ENCODE measurements at places on chromosomes 11 and 22.

- DNase-seq, result no peak
Observed at GRCh38 chr11:27909386-27909785, 198.6 kb downstream of the KIF18A start.

DNA sequence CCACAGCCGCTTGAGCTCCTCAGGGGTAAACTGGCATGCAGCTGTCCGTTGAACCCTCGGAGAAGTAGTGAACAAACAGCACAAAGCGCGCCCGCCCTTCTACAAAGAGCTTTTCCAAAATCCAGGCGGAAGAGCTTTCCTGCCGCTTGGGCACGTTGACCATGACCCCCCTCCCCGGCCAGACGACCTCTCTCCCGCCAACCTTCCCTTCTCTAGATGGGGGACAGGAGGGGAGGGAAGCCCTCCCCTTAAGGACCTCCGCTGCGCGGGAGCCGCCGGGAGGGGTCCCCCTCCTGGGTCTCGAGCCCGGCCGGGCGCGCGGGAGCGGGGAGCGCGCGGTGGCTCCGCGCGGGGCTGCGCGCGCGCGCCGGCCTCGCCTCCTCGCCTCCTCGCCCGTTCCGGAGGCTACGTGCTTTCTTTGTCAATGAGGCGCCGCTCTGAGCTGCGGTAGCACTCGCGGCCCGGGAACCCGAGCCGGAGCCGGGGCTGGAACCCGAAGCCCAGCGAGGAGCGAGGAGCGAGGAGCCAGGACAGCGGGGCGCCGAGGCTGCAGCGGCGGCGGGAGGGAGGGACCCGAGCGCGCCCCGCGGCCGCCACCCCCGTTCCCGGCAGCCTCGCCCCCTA is 118.6 kb downstream of the HIPK3 start:
- DNase-seq, result no peak

DNA sequence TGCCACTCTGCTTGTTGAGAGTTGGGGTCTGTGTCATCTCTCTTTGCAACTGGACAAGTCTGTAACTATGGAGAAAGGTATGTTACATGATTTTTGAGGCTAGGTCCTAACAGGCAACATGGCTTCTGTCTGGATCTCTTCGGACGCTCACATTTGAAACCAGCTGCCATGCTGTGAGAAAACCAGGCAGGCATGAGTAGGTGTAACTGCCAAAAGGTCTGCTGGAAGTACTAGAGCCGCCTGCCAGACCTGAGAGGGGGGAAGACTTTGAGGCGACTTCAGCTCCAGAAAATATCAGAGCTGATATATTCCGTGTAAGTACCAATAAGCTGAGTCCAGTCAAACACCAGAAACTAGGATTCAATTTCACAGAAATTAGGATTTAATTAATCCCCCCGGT is 579.5 kb downstream of the LRRC4C start:
- no peak for DNase-seq

DNA sequence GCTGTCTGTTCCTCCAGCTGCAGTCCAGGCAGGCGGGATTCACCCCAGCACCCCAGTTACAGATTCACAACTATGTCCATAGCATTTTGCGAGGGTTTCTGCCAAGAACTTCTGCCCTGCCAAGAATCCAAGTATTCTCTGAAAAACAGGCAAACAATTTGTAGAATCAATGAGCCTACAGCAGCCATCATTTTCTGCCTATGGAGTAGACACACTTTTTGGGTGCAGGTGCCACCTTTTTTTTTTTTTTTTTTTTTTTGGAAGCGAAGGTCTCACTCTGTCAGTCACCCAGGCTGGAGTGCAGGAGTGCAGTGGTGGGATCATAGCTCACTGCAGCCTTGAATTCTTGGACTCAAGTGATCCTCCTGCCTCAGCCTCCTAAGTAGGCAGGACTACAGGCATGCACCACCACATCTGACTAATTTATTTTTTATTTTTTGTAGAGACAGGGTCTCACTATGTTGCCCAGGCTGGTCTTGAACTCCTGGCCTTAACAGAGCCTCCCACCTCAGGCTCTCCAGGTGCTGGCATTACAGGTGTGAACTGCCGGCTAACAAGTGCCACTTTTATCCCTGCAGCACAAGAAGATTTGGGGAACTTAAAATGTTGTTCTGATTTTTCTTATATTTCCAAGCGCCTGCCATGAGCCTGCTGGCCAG is 195.1 kb downstream of the SNX19 start:
- no peak for DNase-seq

- no peak for DNase-seq
Observed at GRCh38 chr22:46769191-46769675, 6.8 kb downstream of the TBC1D22A start.

- peak; percentile 69 for DNase-seq
Observed at GRCh38 chr22:31313366-31314147, 21.3 kb upstream of the PIK3IP1 start.

DNA sequence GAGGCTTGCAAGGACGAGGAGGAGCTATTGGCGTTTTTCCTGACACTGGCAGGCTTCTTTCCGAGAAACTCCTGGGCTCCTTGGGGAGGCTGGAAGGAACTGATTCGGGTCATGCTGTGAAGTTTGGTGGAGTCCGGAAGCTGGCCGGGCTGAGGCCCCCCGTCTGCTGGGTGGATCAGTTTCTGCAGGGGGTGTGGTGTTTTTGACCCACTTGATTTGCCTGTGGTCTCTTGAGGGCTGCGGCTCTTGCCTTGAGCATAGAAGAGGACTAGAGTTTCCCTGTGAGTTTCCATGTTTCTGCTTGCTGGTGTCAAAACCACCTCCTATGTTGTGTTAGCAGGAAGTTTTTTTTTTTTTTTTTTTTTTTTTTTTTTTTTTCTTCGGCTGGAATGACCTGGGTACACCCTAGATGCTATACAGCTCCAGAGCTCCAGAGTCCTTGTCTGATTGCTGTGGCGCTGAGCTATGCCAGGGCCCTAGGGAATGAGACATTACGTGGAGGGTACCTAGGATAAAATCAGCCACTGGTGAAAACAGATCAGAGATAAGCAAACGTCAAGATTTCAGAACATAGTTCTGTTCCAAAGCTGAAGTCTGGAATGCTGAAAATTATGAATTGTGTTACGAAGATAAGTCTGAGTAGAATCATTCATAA is 728 bp downstream of the TBC1D22A start:
- peak; percentile 61 for DNase-seq

DNA sequence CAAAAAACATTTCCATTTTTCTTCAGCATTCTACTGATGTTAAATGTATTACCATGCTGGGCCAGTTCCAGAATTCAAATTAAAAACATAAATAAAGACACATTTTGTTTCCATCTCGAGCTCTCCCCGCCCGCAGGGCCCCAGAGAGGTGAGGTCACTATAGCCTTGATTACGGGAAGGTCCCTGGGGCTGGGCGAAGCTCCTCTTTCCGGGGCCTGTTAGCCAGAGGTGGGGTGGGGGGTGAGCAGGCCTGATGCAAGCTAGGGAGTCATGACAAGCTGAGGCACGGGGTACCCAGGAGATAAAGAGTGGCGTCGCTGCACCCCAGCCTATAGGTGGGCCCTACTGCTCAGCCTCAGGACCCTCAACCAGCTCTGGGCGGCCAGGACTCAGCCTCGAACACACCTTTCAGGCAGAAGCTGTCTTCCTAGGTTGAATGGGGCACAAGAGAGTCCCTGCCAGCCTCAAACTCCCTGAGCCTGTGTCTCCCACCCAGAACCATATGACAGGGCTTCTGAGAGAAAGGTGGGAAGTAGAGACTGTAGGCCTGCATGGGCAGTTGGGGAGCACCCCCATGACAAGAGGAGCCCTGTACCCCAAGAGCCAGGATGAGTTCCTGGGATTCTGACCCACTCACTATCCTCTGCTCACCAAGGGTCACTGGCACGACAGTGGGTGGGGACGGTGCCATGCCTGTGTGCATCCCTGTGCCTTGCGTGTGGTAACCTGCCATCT is 34.8 kb downstream of the KCNQ1OT1 start:
- DNase-seq, result no peak

GRCh38 chr11:35531246-35531645 is 5.8 kb upstream of the PAMR1 start:
- no peak for DNase-seq

DNA sequence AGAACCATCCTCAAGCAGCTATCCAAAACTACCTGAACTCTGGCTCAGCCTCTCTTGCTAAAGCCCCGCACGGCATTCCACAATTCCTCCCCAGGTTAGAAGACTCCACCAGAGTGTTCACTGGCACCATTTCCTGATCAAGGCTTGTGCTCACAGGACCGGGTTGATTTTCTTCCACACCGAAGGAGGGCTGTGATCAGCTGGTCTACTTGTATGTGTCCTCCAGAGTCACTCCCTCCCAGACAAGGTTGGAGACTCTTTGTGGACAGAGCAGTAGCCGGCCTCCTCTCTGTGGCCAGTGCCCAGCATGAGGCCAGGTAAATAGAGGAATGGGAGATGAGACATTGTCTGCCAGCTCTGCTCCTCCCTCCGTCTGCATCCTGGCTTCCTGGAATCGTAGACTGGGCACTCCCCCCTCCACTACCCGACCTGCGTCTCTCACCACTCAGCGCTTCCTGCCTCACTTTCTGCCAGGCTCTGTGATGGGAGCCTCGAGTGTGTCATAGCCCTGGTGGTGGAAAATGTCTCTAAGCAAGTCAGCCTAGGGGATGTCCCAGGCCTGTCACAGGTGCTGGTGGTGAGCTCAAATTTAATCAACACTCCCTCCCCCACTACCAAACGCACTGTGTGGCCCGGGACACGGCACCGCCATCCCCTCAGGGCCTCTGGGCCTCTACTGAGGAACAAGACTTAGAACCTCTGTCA is 12.5 kb upstream of the TMPRSS6 start:
- DNase-seq, result peak; percentile 97

DNA sequence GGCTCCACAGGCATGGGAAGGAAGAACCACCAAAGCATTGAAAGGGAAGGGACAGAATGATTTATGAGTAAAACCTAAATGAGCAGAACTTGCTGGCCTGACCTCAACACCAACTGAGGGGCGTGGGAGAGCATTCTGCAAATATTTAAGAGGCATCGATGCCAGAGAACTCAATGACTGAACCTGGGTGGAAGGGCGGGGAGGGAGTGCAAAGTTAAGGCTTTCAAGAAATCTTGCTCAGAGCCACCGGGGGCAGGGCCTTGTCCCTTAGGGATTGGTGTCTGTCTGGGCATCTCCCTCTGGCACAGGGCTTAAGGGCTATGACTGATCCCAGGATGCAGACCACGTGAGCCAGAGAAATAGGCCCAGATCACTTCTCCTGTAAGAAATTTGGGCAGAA is 137.1 kb downstream of the ADAMTS15 start:
- no peak for DNase-seq

DNA sequence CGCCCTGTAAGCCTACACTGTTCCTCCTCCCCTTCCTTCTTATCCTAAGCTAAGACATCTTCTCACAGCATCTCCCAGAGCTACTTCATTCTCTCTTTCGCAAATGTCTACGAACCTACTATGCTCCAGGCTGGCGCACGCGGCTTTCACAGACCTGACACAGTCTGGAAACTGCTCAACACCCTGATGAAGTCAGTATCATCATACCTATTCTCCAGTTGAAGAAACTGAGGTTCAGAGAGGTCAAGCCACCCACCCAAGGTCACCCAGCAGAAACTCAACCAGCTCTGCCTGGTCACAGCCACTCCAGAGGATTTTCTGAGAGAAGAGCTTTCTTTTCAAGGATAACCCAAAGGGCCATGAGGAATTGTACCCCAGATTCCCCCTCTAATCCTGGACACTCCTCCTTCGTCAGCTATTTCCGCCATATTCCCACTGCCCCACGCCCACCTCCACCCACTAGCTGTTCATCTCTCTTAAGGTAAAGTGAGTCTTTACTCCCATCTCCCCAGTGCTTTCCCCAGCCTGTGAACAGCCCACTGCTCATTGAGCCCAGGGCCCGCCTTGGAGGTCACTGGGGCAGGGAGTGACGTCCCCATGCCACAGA is 1.8 kb downstream of the KCNJ4 start:
- DNase-seq, result no peak

GRCh38 chr11:442611-443081 is 835 bp upstream of the ANO9 start:
- DNase-seq, result no peak

GRCh38 chr11:35563484-35564244 is 38.2 kb upstream of the PAMR1 start:
- DNase-seq, result no peak

DNA sequence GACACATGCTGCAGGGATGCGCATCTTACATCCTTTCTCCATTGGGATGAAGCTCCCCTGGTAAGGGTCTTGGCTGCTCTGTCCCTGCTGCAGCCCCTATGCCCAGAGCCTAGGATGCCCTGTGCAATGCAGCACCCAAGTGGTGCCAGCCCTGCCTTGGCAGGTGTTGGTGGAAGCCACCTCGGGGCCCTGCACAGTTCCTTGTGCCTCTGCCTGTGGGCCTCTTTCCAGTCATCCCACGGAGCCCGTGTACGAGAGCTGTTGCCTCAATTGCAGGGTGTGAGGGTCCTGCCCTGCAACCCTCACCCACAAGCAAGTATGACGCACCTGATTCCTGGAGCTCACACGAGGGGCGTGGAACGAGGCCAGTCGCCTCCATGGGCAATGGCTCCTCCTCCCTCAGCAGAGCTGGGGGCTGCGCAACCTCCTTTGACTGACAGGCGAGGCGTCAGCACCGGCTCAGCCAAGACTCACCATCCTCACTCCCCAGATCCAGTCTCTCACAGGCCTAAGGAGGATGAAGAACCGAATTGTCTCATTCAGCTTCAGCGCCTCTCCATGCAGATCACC is 719.6 kb downstream of the BRD1 start:
- no peak for DNase-seq

DNA sequence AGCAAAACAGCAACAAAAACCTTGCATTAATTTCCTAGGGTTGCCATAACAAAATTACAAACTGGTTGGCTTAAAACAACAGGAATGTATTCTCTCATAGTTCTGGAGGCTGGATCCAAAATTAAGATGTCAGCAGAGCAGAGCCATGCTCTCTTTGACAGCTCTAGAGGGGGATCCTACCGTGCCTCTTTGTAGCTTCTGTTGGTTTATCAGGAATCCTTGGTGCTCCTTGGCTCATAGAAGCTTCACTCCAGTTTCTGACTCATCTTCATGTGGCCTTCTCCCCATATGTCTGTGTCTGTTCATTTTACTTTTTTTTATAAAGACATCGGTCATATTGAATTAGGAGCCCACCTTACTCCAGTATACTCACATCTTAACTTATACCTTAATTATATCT is 90.5 kb upstream of the POU2AF2 start:
- no peak for DNase-seq

GRCh38 chr11:20544603-20545237 is 54.7 kb upstream of the SLC6A5 start:
- no peak for DNase-seq

- no peak for DNase-seq
Observed at GRCh38 chr11:38005597-38005996, 1407.6 kb upstream of the RAG2 start.

DNA sequence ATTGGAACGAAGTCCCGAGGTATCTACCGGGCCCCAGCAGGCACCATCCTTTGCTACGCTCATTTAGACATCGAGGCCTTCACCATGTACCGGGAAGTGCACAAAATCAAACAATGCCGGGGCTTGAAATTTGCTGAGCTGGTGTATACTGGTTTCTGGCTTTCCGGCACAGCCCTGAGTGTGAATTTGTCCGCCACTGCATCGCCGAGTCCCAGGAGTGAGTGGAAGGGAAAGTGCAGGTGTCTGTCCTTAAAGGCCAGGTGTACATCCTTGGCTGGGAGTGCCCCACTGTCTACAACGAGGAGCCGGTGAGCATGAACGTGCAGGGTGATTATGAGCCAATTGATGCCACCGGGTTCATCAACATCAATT is 158.8 kb upstream of the GUCY1A2 start:
- no peak for DNase-seq

- DNase-seq, result no peak
Observed at GRCh38 chr11:78210000-78210608, 21.4 kb downstream of the USP35 start.

GRCh38 chr11:86089659-86090058 is 20.8 kb upstream of the PICALM start:
- no peak for DNase-seq

GRCh38 chr11:115541518-115541917 is 37.3 kb upstream of the CADM1 start:
- no peak for DNase-seq

Data from CD4-positive, alpha-beta T cell treated with Interleukin-17A for 1 hour (primary cell).